ENCODE measurements at places on chromosomes 12 and 14.

DNA sequence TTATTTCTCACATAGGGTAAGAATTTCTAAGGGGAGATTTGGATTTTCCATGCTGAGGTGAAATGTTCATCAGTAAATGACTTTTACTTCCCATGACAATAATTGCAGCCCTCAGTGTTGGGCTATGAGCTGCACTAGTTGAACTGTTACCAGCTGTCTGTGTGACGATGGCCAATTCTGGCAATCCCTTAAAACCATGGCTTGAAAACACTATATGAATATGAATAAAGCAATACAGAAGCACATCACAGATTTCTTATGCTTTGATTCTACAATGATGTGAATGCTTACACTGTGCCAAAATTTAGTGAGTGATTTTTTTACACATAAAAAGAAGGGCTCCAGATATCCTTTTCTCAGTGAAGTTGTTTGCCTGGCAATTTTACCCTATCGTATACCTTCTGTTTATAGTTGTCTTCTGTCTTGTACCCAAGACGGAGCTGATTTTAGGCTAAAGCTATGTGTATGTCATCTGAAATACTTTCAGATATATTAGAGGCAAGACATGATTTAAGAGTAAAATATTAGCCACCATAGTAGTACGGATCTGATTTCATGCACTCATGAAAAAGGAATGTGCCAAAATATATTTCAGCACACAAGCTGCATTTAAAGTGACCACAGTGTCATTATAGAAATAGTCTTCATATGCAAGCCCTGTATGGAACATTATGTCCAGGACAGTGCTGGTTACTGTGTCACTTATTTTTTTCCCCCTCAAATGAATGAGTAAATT lies 52.0 kb downstream of the SLC38A4 start:
- DNase-seq = no peak

DNA sequence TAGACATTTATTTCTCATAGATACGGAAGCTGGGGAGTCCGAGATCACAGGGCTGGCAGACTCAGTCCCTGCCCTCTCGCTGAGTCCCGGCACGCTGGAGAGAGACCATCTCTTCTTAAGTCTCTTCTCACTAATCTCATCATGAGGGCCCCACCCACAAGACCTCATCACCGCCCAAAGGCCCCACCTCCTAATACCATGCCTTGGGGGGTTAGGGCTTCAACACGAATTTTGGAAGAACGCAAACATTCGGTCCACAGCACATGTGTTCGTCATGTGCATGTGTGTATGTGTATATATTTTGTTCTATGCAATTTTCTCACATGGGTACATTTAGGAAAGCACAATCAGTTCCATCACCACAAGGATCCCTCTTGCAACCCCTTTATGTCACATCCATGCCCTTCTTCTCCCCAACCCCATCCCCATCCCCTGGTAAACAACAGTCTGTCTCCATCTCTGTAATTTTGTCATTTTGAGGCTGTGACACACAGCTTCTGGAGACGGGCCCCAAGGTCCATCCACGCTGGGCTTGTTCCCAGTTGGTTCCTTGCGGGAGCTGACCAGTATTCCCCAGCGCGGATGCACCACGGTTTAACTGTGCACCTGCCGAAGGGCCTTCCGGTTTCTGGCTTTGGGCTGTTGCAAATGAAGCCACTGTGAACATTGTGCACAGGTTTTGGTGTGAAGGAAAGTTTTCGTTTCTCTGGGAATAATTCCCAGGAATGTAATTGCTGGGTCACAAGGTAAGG lies 317.5 kb upstream of the DIO3 start:
- no peak for DNase-seq

- no peak for DNase-seq
Measured at GRCh38 chr12:70543444-70543843, 93.8 kb downstream of the PTPRB start.

GRCh38 chr12:105025890-105026289 lies 39.8 kb downstream of the NOPCHAP1 start:
- no peak for DNase-seq

- no peak for DNase-seq
Measured at GRCh38 chr12:46369095-46369473, 3.5 kb downstream of the SLC38A2 start.

DNA sequence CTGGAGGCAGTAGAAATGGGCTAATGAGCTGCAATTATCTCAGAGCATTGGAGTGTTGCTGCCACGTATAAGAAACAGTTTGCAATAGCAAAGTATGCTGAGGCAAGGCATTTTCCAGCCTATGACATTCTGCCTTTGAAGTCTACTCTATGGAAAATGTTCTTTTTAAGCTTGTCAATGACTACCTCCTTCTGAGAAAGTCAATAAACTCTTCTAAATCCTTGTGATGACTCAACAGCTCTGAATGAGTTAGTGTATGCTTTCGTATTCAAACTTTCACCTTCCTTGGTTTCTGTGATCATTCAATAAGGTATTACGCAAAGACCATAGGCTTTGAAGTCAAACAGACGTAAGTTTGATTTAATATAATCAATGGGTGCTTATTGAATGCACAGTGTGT lies 111.2 kb downstream of the CAPZA3 start:
- DNase-seq = no peak

- no peak for DNase-seq
Measured at GRCh38 chr12:98533723-98534251, 18.4 kb downstream of the TMPO start.

GRCh38 chr12:9163392-9163791 lies 44.8 kb downstream of the PZP start:
- no peak for DNase-seq

DNA sequence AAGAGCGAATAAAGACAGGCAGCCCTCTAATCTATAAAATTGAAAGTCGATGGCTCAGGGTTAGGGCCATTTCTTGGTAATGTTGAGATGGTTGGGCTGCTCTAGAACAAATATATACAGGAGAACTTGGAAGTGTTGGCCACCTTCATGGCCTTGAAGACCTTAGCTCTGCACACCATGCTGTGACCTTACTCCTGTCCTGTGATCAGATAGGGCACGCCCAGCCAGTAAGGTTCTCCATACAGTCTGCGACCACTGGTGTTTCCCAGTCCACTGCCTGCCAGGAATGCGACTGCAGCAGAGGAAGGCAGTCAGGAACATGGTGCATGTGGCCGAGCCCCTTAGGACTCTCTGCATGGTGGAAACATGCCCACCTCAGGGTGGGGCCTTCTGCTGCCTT lies 73.2 kb upstream of the PSMA6 start:
- DNase-seq = no peak

- peak; percentile 15 for DNase-seq
Measured at GRCh38 chr14:74425525-74426201, 347 bp downstream of the SYNDIG1L start.

DNA sequence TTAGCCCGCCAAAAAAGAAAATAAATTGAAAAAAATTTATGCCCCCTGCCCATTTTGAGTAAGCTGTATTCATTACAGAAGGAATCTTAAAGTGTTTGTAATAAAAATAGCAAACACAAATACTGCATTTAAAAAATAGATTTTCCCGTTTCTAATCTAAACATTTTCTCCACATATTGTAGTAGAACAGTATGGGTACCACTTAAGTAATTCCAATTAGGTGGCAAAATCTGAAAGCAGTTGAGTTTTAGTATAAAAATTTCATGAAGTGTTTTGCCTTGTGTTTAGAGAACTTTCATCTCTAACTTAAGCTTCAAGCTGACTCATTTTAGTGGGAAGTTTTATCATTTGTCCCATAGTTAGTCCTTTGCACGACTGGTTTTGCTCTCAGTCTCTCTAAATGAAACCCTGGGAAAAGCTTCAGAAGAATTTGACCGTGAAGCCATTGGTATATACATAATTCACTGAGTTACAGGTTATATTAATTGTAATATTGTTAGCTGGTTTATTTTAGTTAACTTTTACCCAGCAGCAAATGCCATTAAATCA lies 214.6 kb downstream of the ERC1 start:
- DNase-seq = no peak

- no peak for DNase-seq
Measured at GRCh38 chr12:67046062-67046461, 223.1 kb upstream of the CAND1 start.

DNA sequence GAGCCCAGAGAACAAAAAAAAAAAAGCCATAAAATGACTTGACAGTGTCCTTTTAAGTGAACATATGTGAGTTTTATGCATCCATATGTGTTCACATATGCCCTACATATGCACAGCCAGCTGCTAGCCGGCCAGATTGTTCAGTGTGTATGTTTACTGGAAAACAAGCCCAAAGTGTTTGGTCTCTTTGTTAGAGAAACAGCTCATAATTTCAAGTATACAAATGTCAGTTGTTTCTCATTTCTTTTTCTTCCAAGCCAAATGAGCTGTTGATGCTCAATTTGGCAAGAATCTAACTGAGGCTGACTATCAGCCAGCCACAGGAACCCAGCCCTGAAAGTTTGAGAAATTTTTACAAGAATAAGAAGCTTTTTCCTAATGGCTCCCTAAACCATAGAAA lies 60.8 kb upstream of the TSPAN8 start:
- no peak for DNase-seq

- no peak for DNase-seq
Measured at GRCh38 chr14:95387826-95388445, 68.2 kb upstream of the CLMN start.

GRCh38 chr12:4052691-4053090 lies 179.5 kb upstream of the PARP11 start:
- DNase-seq = no peak

- no peak for DNase-seq
Measured at GRCh38 chr14:92650581-92651105, 97.8 kb downstream of the LGMN start.

DNA sequence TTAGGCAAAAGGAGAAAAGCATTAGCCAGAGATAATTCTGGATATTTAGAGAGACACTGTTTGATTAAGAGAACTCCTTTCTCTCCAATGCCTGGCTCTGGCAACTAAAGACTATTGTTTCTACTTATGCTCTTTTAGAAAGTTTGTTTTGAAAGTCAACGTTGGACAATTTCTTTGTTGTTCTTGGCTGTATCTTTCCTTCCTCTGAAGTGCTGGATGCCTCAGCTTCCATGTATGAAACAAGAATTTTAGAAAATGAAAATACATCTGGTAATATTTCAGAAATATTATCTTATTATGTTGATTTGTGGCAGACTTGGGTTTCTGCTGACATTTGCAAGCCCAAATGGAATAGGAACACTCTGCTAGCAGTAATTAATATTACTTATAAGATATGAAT lies 382.6 kb downstream of the SNAPC1 start:
- DNase-seq = no peak

- no peak for DNase-seq
Measured at GRCh38 chr14:100592461-100592891, 5.3 kb upstream of the BEGAIN start.

DNA sequence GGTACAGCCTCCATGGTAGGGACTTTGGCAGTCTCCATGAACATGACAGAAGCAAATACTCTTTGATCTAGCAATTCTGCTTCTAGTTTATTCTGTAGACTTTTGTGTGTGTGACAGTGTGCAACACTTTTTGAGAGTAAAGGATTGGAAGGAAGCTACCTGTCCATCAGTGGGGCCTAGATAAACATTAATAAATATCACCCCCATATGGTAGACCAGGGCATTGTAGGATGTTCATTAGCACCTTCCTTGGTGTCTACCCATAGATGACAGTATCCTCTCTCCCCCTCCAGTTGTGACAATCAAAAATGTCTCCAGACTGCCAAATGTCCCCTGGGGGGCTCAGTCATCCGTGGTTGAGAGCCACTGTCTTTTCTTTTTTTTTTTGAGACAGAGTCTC lies 10.8 kb downstream of the SNRNP35 start:
- no peak for DNase-seq

GRCh38 chr12:128381541-128381940 lies 114.6 kb downstream of the TMEM132C start:
- no peak for DNase-seq

- no peak for DNase-seq
Measured at GRCh38 chr12:95859344-95859816, 628 bp downstream of the SNRPF start.

Measured in stimulated activated CD4-positive, alpha-beta T cell treated with anti-CD3 and anti-CD28 coated beads, Interleukin-1b, Interleukin-23, amount 100 ng/mL, for 1 hour (primary cell).